ENCODE measurements at places on chromosomes 13 and 19. TPM values are rescaled to one million over a fixed set of nuclear protein-coding genes. Genes with fewer than 3 reads are reported as not detected.

Gene SCN1B
- total RNA-seq: 0.28 TPM

GRCh38 chr13:21043898-21044297, 17.5 kb downstream of the LATS2 start:
- no peak for DNase-seq
- H3K27me3 ChIP-seq: no peaks in the 10 kb centered on the region
- H3K4me3 ChIP-seq: no peak overlapping the region
- no peaks in the 10 kb centered on the region for H3K36me3 ChIP-seq
- H3K27ac ChIP-seq: no peak overlapping the region

Gene LGALS4
- 1.1 TPM for total RNA-seq

Gene KIR2DL3
- total RNA-seq: not detected

Gene CYSLTR2
- 1.9 TPM for total RNA-seq

Gene ZNF554
- 4.4 TPM for total RNA-seq

- H3K36me3 ChIP-seq: no peaks in the 10 kb centered on the region
- no peak for DNase-seq
These were observed 22.9 kb downstream of the GP6 start for GRCh38 chr19:55015126-55015525.

DNA sequence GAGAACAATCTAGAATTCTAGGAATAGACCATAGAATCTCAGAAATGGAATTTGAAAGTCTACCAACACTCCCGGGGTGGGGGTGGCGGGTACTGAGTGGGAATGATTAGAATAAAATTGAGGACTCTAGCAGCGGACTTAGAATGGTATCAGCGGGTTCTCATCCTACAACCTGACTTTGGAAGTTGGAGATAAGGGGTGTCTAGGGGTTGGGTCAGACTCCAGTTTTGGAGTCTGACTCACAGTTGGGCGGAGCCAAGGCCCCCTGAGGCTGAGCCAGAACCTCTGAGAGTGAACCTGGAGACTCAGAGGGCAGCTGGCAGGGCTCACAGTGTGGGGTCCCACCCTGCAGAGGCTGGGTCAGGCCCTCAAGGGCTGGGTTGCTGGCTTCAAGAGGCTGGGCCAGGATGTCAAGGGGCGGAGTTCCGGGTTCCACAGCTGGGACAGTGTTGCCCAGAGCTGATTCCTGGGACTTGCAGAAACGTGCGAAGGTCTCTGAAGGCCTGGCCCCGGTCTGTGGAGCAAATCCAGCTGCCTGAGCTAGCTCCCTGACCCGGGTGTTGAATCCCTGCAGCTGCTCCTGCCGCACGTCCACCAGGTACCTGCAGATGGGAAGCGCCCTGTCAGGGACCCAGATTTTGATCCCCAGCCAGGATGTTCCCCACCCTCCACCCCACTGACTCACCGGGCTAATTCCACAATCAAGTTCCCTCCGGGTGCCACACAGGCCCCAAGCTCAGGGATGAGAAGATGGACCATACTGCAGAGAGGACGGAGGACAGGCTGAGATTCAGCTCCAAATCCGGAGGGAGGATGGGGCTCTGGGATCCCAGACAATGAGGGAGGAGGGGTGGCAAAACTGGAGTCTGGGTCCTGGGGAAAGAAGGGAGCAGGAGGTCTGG, 1.6 kb upstream of the TNNI3 start:
- no peaks in the 10 kb centered on the region for H3K36me3 ChIP-seq
- H3K4me1 ChIP-seq: no peaks in the 10 kb centered on the region
- H3K4me3 ChIP-seq: no peak overlapping the region

Gene PLK5
- total RNA-seq: 0.09 TPM

DNA sequence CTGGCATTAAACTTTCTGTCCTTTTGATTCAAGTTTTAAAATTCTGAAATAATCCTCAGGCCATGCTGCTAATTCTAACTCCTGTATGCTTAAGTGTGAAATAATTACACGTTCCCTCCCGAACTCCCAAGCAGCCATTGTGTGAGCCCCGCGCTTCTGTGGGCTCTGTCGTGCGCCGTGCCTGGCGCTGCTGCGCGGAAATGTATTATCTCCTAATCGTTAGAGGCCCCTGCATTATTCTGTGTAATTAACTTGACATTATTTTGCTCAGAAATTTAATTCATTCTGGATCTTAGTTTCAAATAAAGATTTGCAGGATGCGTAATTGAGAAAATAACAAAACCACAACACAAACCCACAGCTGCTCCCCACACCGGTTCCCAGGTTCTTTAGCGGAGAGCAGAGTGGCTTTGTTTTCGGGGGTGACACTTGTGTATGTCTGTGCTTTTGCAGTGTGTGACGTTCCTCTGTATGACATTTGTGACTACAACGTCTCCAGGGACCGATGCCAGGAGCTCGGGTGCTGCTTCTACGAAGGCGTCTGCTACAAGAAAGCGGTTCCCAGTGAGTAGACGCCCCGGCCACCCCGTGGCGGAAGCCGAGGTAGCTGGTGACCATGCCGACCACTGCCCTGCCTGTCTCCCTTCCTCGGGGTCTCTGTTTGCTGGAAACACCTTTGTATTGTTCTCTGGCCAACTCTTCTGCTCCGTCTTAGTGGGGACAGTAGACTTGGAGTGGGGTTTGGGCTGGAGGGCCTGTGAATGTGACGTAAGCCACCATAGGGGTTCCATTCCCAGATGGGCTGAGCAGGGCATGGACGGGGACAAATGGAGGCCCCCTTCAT, 7.5 kb downstream of the TEX29 start:
- H3K4me1 ChIP-seq: peaks cover 3% of the 10 kb centered on the region
- H3K27ac ChIP-seq: no peak overlapping the region
- no peaks in the 10 kb centered on the region for H3K27me3 ChIP-seq

GRCh38 chr13:100115693-100116254, 26.9 kb downstream of the PCCA start:
- H3K27ac ChIP-seq: no peak overlapping the region
- no peak overlapping the region for H3K4me3 ChIP-seq
- no peak for DNase-seq
- no peaks in the 10 kb centered on the region for H3K36me3 ChIP-seq

Gene ELSPBP1
- total RNA-seq: 0.24 TPM

Data from thymus (tissue), 14 donors.